ENCODE measurements at places on chromosomes 11 and 22.

GRCh38 chr11:38835966-38836365 lies 2237.9 kb upstream of the RAG2 start:
- DNase-seq: no peak

DNA sequence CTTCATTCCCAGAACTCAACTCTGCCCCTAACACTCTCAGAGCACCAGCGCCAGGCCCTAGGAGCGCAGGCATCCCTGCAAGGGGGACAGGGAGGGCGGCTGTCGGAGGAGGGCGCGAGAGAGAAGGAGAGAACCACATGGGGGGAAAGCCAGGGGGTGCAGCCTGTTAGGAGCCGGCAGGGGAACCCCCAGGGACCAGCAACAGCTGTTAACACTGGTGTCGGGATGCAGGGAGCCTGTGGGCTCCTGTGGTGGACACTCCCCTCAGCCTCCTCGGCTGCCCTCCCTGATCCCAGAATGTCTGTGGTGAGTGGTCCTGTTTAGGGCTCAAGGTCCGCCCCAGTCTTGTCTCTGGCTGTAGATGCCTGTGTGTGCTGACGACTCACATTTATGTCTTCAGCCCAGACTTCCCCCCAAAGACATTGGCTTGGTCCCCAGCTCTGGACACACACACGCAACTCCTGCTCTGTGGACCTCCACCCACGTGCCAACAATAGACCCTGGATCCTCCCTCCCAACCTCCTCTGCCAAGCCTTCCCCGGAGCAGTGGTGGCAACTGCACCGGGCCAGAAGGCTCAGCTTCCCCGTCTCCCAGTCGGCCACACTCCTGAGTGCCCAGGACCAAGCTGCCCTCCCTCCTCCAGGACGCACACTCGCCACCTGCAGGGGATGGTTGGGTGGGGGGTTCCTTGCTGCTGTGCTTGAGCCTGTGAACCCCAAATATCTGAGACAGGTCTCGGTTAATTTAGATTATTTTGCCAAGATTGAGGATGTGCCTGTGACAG lies 817 bp upstream of the IFITM5 start:
- no peak for DNase-seq

GRCh38 chr11:614021-614622 lies 1.6 kb downstream of the IRF7 start:
- DNase-seq: no peak

- DNase-seq: no peak
These were observed 224.3 kb downstream of the DSCAML1 start for GRCh38 chr11:117572671-117573070.

- DNase-seq: no peak
These were observed 69.4 kb upstream of the SC5D start for GRCh38 chr11:121223161-121223560.

GRCh38 chr22:26327306-26327705 lies 101.8 kb upstream of the ASPHD2 start:
- no peak for DNase-seq

- DNase-seq: no peak
These were observed 130.5 kb upstream of the ANO3 start for GRCh38 chr11:26201411-26201810.

GRCh38 chr11:68399916-68400315 lies 60.6 kb upstream of the PPP6R3 start:
- DNase-seq: no peak

- DNase-seq: no peak
These were observed 13.7 kb downstream of the GDPD4 start for GRCh38 chr11:77287615-77288273.

DNA sequence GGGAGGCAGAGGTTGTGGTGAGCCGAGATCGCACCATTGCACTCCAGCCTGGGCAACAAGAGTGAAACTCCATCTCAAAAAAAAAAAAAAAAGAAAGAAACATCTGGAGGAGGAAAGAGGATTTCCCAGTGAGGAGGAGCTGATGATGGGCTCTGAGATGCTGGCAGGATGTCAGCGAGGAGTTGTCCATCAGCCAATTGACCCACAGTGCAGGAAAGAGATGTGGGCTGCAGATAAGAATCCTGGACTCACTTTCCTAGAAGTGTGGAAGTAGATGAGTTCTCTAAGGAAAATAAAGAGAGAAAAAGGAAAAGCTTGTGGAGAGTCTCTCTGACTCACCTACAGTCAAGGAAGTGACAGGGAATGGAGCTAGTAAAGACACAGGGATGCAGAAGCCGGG lies 9.7 kb downstream of the IZUMO1R start:
- DNase-seq: no peak

DNA sequence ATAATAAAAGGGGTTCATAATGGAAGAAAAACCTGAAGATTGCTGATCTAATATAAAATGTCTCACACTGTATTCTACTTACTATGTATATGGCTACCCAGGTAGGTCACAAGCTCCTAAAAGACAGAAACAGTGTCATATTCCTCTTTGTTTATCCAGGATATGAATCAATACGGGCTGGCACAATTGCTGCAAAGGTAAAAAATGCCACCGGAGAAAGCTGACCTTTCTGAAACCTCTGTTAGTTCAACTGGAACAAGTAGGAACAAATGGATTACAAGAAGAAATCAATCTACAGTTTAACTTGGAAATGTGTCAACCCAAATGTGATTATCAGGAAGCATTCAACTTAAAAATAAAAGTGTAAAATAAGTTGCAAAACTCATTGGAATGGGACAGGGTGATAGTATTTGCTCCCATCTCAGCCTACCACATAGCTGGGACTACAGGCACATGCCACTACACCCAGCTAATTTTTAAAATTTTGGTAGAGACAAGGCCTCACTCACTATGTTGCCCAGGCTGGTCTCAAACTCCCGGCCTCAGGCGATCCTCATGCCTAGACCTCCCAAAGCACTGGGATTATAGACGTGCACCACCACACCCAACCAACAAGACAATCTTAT lies 27.6 kb downstream of the SLC35F2 start:
- DNase-seq: no peak

DNA sequence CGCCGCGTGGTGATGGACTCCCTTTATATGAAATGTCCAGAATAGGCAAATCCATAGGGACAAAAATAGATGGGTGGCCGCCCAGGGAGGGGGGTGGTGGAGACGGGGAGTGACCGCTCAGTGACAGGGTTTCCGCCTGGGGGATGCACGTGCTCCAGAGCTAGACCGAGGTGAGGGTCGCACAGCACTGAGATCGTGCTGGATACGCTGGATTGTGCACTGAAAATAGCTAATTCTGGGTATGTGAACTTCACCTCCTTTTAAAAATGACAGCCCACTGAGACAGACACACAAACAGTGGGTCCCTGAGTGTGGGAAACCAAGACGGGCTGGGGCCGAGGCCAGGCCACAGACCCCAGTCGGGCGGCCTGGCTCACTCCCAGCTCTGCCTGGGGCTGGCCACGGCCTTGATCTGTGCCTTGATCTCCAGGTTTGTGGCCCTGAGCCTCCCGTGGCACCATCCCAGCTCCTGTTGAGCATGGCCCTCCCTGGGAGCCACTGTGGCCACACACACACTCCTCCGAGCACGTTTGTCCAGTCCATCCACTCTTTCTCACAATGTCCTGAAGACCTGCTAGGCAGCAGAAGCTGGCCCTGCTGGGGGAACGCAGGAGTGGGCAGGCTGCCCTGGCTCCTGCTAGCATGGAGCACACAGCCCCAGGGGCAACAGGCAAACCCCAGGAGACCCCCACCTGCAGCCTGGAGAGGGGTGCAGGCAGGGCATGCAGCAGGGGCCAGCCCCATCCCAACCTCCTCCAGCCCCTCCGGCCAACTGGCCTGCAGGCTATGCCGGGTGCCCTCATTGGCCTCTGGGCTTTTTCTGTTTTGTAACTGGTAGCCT lies 41.0 kb upstream of the TH start:
- DNase-seq: peak; percentile 37

- DNase-seq: no peak
These were observed 413.7 kb downstream of the TMEM135 start for GRCh38 chr11:87451395-87451794.

DNA sequence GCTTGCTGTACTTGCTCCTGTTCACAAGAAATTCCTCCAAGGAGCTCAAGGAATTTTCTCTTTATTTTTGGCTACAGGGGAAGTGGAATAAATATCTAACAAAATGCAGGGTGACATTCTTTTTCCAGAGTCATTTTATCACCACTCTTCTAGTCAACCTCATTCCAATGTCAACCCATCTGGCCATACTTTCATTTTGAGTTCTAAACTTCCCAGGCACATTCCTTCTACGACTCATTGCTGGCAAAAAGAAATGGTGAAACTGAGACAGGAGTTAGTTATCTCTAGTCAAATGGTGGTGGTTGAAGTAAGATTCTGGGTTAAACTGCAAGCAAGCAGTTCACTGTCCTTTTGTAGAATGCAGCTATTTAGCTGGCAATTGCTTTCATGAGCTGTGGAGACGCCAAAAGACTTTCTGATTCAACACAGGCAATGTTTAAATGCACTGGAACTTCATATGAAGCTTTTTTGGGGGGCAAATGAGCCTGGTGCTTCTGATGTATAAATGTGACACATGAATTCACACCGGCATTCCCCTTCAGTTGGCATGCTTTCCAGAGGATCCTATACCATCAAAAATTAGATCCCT lies 304.6 kb downstream of the CADM1 start:
- DNase-seq: no peak

- no peak for DNase-seq
These were observed 9.4 kb downstream of the EHD1 start for GRCh38 chr11:64868904-64869570.

DNA sequence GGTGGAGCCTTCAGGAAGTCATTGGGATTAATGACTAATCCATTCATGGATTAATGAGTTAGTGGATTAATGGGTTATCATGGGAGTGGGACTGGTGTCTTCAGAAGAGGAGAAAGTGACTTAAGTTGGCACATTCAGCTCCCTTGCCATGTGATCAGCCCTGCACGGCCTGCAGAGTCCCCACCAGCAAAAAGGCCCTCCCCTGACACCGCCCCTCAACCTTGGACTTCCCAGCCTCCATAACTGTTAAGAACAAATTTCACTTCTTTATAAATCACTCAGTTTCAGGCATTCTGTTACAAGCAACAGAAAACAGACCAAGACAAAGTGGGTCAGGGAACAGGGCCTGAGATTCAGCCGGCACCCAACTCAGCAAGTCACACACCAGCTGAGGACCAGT lies 85.3 kb downstream of the MICAL3 start:
- no peak for DNase-seq

- peak; percentile 48 for DNase-seq
These were observed 9.7 kb downstream of the TUB start for GRCh38 chr11:8090756-8091155.

DNA sequence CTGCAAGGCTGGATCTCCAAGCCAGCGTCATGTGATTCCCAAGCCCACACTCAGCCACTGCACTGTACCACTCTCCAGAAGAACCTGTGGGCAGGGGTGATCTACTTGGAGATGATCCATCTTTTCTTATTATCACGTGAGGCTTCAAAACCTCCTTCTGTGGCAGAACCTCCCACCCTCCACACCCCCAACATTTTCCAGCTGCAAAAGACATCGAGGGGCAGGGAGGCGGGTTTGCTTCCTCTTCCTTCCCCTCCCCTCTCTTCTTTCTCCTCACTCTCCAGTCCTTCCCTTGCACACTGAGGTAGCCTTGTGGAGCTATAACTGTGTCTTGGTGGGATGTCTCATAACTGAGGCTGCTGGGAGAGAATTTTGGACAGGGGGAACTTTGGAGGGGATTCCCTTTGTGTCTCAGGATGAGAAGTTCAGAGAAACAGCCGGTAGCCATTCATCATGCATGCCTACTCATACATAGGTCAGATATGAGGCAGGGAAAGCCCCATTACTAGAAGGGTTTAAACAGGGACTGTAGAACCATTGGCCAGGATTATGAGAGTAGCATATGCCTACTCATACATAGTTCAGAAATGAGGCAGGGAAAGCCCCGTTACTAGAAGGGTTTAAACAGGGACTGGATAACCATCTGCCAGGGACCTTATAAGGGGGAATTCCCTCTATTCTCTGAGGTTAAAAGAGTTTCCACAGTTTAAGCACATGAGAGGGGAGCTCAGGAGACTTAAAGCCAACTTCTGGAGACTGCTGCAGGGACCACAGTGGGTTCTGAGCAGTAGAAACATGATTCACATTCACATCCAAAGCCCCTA lies 420.7 kb upstream of the CADM1 start:
- DNase-seq: no peak

DNA sequence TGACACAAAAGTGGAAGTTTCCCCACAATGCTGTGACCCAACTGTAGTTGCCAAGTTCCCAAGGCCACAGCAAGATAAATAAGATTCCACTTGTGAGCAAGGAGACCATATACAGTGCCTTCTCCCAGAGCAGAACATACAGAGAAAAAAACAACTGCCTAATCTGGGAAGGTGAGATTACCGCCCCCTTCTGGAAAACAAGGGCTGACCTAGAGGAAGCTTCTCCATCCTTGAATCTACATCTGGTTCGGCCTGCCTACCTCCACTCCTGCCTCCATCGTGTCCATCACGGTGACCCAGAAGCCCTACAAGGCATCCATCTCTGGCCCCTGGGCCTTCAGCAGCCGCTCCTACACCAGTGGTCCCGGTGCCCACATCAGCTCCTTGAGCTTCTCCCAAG lies 6.1 kb upstream of the RNASEH2C start:
- no peak for DNase-seq

GRCh38 chr11:116046127-116046526 lies 541.9 kb upstream of the CADM1 start:
- no peak for DNase-seq

GRCh38 chr11:119550053-119550752 lies 127.2 kb upstream of the THY1 start:
- no peak for DNase-seq

DNA sequence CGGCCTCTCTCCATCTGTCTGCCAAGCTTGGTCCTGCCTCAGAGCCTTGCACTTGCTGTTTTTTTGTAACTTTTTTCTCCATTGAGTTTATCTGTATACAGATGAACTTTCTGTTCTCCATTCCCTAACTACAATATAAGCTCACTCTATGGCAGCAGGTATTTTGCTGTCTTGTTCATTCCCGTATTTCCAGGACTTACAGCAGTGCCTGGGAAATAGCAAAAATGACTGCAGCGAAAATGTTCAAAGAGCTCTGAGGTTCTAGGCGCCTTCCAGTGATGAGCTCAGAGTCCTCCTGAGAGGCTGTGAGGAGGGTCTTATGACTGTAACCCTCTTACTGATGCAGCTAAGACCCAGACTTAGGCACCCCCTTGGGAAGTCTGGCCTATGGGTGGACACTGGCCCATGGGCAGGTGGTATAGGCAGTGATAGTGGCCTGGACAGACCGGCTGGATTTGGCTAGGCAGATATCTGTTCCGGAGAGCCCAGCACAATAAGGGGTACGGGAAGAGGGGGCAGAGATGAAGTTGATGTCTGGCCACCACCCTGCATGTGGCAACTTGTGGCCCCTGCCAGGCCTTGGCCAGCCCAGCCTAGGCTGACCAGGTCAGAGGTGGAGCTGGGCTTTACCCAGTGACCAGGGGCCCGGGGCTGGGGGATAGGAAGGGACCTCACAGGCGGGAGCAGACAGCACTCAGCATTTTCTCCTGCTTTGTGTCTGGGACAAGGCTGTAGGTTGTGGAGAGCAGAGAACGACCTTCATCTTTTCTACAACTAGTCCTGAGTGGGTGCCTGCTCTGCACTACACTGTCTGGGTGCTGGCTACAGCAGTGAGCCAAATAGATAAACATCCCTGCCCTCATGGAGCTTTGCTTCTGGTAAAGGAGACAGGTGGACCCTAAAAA lies 4.6 kb downstream of the ATF4 start:
- no peak for DNase-seq

- no peak for DNase-seq
These were observed 145.1 kb downstream of the SWAP70 start for GRCh38 chr11:9808943-9809342.

Measured in head of caudate nucleus (tissue), 42 donors.